NCI-H2029 treated with DMSO at 0.1 percent for 48 hours (cell line): ENCODE measurements at places on chromosomes 1 and 21.

- DNase-seq: no peak
Observed at GRCh38 chr1:175408986-175409385, 216.4 kb upstream of the KIAA0040 start.

DNA sequence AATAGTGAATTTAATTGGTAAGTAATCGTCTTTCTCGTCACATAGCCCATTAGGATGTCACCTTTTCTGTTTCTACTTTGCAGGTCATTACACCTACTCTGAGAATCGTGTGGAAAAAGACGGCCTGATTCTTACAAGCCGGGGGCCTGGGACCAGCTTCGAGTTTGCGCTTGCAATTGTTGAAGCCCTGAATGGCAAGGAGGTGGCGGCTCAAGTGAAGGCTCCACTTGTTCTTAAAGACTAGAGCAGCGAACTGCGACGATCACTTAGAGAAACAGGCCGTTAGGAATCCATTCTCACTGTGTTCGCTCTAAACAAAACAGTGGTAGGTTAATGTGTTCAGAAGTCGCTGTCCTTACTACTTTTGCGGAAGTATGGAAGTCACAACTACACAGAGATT, 23.3 kb downstream of the PARK7 start:
- no peak for DNase-seq

DNA sequence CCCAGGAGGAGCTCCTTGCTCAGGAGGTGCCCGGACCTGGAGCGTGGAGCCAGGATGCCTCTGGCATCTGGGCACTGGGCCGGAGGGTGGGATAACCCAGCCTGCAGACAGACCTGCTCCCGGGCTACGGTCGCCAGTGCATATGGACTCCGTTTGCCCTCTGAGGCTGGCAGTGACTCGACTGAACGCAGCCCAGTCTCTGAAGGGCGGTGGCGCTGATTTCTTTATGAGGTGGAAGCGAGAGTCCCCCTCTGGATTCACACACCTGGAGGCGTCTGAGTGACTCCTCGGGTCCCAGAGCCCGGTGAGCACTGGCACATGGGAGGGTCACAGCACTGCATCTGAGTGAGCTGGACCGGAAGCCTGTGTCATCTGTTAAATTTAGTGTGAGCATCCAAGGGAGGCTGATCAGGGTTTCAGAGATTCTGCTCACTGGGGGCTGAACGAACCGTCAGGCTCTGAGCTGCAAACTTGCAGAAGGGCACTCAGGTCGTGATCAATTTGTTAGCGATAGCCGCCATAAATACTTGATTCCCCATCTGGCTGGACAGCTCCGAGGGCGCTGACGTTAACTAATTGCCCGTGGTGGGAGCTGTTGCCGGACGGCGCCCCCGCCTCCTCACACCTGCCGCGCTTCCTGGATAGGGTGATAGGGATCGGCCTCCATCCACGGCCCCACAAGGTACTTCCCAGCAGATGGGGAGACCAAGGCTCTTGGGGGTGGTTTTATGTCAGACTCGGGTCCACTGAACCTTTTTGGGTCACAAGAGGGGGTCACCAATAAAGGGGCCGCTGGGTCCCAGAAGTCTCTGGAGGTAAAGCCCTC, 60.7 kb upstream of the TTC34 start:
- DNase-seq: no peak

DNA sequence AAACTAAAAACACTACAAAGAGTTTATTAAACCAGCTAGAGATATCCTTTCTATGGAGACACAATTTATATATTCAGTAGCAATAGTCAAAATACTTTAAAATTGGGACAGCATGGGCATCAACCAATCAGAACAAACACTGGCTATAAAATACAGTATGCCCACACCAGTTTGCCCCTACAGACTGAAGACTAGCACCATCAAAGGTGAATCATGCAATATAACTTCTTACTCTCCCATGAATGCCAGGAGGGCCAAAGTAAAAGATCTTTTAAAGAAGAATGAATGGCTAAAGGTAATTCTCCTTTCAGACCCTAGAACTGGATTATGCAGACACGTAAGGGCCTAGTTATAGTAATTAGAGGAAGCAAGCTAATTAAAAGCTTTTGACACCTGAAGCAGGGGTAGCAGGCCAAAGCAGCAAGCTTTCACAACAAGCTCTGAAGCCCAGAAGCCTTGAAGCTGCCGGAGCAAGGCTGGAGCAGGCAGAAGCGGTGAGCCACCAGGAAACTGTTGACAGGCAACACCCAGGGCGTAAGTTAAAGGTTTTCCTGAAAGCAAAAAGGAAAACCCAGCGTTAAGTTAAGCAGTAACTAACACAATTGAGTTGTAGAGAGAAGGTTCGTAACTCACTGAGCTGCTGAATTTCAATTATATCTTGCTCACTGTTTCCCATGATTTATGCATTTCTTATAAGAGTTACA, 99.3 kb downstream of the CDC42BPA start:
- no peak for DNase-seq

- no peak for DNase-seq
Observed at GRCh38 chr1:89837036-89837481, 16.2 kb downstream of the LRRC8D start.

DNA sequence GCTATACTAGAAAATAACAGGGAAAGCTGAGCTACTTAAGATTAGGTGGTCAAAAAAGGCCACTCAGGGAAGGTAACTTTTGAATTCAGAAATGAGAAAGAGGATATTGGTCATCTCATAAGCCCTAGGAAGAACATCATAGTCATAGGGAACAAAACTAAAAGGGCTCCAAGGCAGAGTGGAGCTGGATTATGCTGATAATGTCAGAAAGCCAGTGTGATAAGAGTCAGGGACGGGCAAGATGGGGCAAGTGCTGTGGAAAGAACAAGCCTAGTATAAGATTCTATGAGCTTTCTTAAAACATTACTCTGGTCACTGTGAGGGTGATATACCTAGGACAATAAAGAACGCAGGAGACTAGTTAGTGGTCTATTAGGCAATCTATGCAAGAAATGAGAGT, 106.6 kb downstream of the DUSP10 start:
- no peak for DNase-seq

- peak; percentile 65 for DNase-seq
Observed at GRCh38 chr1:77834771-77835334, 53.6 kb upstream of the NEXN start.

DNA sequence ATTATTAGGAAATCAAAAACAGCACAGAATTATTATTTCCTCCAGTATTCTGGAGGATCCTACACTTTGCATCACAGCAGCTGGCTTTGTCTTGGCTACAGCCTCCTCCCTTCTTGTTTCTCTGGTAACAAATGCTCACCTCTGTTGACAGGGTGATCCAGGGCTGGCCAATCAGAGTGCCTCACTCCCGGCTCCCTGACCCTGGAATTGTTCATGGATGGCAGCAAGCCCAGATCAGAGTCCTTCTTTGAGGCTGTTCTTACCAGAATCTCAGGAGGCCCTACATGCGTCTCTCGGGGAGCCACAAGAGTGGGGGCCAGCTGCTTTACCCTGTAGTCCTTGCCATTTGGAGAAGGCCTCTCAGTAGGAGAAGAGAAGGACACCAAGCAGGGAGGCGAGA, 48.4 kb upstream of the IGSF5 start:
- DNase-seq: peak; percentile 86

DNA sequence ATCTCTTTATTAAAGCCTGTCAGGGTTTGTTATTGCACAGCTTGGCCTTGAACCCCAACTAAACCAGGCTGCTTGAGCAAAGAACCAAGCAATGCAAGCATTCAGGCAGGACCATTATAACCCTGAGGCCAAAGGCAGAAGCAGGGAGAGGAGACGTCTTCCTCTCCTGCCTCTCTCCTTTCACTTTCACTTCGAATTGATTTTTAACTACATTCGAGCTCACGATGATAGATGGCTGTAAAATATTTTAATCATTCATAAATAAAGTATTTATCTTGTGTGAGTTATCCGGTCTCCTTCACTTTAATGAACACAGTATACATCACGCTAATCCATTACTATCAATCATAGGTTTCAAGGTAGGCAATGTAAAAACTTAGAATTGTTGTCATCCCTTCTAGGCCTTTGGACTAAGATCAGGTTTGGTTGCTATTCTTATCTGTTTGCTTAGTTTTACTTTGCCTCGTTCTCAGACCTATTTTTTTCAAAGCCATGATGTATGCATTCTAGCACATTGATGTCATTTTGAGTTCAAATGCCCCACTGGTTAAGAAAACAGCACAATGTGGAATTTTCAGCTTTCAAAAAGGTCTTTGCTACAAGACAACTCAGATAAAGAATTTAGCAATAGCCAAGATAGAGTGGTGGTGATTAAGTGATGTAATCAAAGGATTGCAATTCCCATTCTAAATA, 480.2 kb upstream of the RUNX1 start:
- peak; percentile 23 for DNase-seq

GRCh38 chr1:59718064-59718988, 96.4 kb upstream of the HOOK1 start:
- DNase-seq: no peak

- DNase-seq: no peak
Observed at GRCh38 chr1:223730479-223731132, 18.3 kb downstream of the CAPN2 start.

GRCh38 chr1:167270349-167271092, 49.8 kb downstream of the POU2F1 start:
- DNase-seq: no peak

- no peak for DNase-seq
Observed at GRCh38 chr21:35274923-35275322, 225.8 kb upstream of the RUNX1 start.
